ENCODE measurements at places on chromosomes 6 and 20. TPM values are rescaled to one million over a fixed set of nuclear protein-coding genes. Genes with fewer than 3 reads are reported as not detected.

The C6orf15 gene
- not detected for polyA plus RNA-seq

- no peaks in the 10 kb centered on the region for H3K36me3 ChIP-seq
- no peak for DNase-seq
- peaks cover 12% of the 10 kb centered on the region for H3K4me1 ChIP-seq
- no peaks in the 10 kb centered on the region for H3K27me3 ChIP-seq
- H3K27ac ChIP-seq, result no peak overlapping the region
Observed at GRCh38 chr6:44234101-44235025, 11.0 kb downstream of the SLC29A1 start.

The SLC2A10 gene
- 0.05 TPM for polyA plus RNA-seq

The IRAK1BP1 gene
- 0.99 TPM for polyA plus RNA-seq

DNA sequence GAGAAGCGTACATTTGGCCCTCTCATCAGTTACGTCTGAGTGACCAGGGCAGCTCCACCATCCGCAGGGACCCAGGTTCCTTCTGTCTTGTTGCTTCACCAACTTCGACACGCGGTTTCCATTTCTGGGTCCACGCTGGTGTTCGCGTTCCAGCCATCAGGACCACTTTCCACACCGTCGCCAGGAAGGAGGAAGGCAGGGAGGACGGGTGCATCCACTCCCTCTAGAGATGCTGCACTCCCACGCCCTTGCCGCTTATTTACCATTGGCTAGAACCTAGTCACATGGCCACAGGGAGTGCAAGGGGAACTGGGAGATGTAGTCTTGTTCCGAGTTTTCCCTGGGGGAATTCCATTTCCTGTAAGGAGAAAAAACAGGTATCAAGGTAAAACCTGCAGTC lies 33.2 kb upstream of the SNX9 start:
- H3K4me3 ChIP-seq, result no peak overlapping the region
- no peaks in the 10 kb centered on the region for H3K27me3 ChIP-seq
- no peak overlapping the region for H3K27ac ChIP-seq
- DNase-seq, result no peak
- no peaks in the 10 kb centered on the region for H3K36me3 ChIP-seq

The JPH2 gene
- not detected for polyA plus RNA-seq

All from CD8-positive, alpha-beta memory T cell (primary cell).